NCI-H774 (cell line): ENCODE measurements at places on chromosomes 4 and X.

GRCh38 chr4:185247151-185247550, 37.8 kb downstream of the SNX25 start:
- DNase-seq: no peak

- no peak for DNase-seq
Measured at GRCh38 chr4:145043306-145043705, 54.7 kb downstream of the ANAPC10 start.

GRCh38 chrX:118574666-118575065, 79.1 kb downstream of the DOCK11 start:
- DNase-seq: no peak

GRCh38 chr4:74451214-74451661, 6.3 kb downstream of the AREG start:
- no peak for DNase-seq

DNA sequence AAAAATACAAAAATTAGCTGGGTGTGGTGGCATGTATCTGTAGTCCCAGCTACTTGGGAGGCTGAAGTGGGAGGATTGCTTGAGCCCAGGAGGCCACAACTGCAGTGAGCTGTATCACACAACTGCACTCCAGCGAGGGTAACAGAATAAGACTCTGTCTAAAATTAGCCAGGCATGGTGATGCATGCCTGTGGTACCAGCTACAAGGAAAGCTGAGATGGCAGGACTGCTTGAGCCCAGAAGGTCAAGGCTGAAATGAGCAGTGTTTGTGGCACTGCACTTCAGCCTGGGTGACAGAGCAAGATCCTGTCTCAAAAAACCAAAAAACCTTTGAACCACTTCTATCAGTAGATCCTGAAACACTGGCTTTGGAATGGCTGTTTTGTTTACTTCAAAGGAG, 10.2 kb downstream of the GRSF1 start:
- DNase-seq: no peak

GRCh38 chrX:126824338-126825007, 4.9 kb downstream of the PRR32 start:
- DNase-seq: no peak
